Smooth muscle cell of bladder (primary cell): ENCODE measurements at places on chromosomes 1 and 21. TPM values are rescaled to one million over a fixed set of nuclear protein-coding genes. Genes with fewer than 3 reads are reported as not detected.

Gene CELA2A
- total RNA-seq: 0.14 and 0.37 TPM in 2 replicates

Gene C1orf87
- under 0.01 TPM in 1 of 2 replicates, not detected in the other for total RNA-seq

Gene CD5L
- total RNA-seq: not detected in 2 replicates

Gene HSD11B1
- total RNA-seq: 137 and 168 TPM in 2 replicates

Gene TRIM58
- 0.14 and 0.18 TPM in 2 replicates for total RNA-seq

Gene CYP4X1
- not detected in 2 replicates for total RNA-seq

Gene GRHL3
- not detected in 2 replicates for total RNA-seq

Gene LEMD1
- total RNA-seq: not detected in 2 replicates

Gene FCRL3
- total RNA-seq: not detected in 2 replicates

Gene SYCP1
- total RNA-seq: not detected in 2 replicates

Gene ESPN
- not detected in 2 replicates for total RNA-seq

Gene PLEKHG5
- total RNA-seq: 5.5 and 7.0 TPM in 2 replicates

Gene CYYR1
- 0.09 TPM in 1 of 2 replicates, not detected in the other for total RNA-seq

Gene FAM78B
- total RNA-seq: 0.14 and 0.28 TPM in 2 replicates

Gene KLF17
- under 0.01 and 0.09 TPM in 2 replicates for total RNA-seq

Gene NUAK2
- 3.9 and 4.8 TPM in 2 replicates for total RNA-seq

Gene CATSPERE
- total RNA-seq: 1.0 and 1.3 TPM in 2 replicates

Gene RGS1
- not detected in 2 replicates for total RNA-seq

Gene LIN28A
- total RNA-seq: not detected in 2 replicates

Gene LRRIQ3
- 1.1 TPM in 2 replicates for total RNA-seq

Gene MIXL1
- not detected in 2 replicates for total RNA-seq

Gene CDK11B
- 5.7 and 10.1 TPM in 2 replicates for total RNA-seq

Gene F13B
- not detected in 2 replicates for total RNA-seq

Gene TMEM50A
- 109 and 166 TPM in 2 replicates for total RNA-seq

Gene C1orf116
- total RNA-seq: under 0.01 TPM in 1 of 2 replicates, not detected in the other

Gene EDARADD
- total RNA-seq: 0.09 and 0.14 TPM in 2 replicates

Gene KIF2C
- total RNA-seq: 2.9 and 3.4 TPM in 2 replicates

Gene ZNF695
- total RNA-seq: 0.65 and 0.71 TPM in 2 replicates

Gene PCSK9
- 13.7 and 14.6 TPM in 2 replicates for total RNA-seq

Gene FDPS
- 357 and 395 TPM in 2 replicates for total RNA-seq

Gene LCE2C
- total RNA-seq: not detected in 2 replicates

Gene FTCD
- 0.14 and 0.55 TPM in 2 replicates for total RNA-seq

Gene SESN2
- total RNA-seq: 19.4 and 27.0 TPM in 2 replicates

Gene LCE2B
- total RNA-seq: not detected in 2 replicates

Gene BRDT
- total RNA-seq: not detected in 2 replicates

Gene FAM163A
- total RNA-seq: under 0.01 TPM in 2 replicates

Gene PLEKHA6
- 1.5 and 1.8 TPM in 2 replicates for total RNA-seq

Gene PRAMEF17
- total RNA-seq: not detected in 2 replicates

Gene CD48
- total RNA-seq: not detected in 2 replicates

Gene KRTAP19-1
- not detected in 2 replicates for total RNA-seq

Gene TMEM82
- total RNA-seq: not detected in 2 replicates

Gene IGSF3
- under 0.01 and 0.18 TPM in 2 replicates for total RNA-seq

Gene MROH9
- total RNA-seq: 0.09 TPM in 1 of 2 replicates, not detected in the other

Gene HSD3B2
- not detected in 2 replicates for total RNA-seq

Gene NR5A2
- under 0.01 TPM in 1 of 2 replicates, not detected in the other for total RNA-seq

Gene GPA33
- not detected in 2 replicates for total RNA-seq

Gene NUP210L
- total RNA-seq: under 0.01 and 0.18 TPM in 2 replicates

Gene S100A8
- total RNA-seq: not detected in 2 replicates

Gene ERICH3
- total RNA-seq: not detected in 2 replicates

Gene RPTN
- total RNA-seq: not detected in 2 replicates

Gene IL20
- total RNA-seq: 0.14 TPM in 1 of 2 replicates, not detected in the other
